ENCODE measurements at places on chromosomes 11 and 22.

DNA sequence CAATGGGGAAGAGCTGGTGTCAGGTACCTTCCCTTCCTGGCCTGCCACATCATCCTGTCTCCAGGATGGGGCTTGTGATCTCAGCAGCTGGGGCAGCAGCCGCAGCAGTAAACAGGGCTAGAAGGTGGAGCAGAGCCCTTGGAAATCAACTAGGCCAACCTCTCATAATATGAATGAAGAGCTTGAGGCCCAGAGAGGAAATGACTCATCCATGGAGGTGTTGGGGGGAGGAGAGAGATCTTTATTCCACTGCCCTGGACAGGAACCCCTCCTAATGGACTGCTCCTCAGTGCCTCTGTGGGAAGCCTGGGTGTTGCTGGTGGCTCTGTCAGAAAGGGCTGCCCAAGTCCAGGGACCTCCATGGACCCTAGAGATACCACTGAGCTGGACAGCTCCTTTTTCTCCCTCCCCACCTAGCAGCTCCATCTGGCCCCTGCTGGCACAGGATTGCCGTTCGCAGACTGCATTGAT is 111.8 kb downstream of the OSBP2 start:
- no peak for DNase-seq

GRCh38 chr11:8765294-8765693 is 82.7 kb downstream of the RPL27A start:
- DNase-seq = no peak

DNA sequence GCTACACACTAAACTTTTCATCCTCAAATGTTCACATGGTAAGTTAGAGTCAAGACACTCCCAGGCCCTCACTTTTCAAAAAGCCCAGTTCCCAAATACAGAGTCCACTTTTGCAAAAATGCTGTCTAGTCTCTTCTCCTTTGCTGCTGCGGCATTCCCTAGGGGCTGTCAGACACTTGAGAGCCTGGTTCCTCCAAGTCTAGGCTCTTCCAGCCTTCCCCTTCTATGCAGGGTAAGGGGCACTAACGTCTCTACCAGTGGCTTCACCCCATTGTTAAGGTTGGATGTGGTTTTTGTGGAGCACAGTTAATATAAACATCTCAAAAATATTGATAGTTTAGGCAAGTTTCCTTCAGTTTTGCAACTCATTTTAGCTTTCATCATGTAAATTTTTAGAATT is 181.5 kb downstream of the KIF18A start:
- DNase-seq = no peak

- DNase-seq = no peak
Measured at GRCh38 chr11:43498561-43498960, 139.8 kb downstream of the TTC17 start.

DNA sequence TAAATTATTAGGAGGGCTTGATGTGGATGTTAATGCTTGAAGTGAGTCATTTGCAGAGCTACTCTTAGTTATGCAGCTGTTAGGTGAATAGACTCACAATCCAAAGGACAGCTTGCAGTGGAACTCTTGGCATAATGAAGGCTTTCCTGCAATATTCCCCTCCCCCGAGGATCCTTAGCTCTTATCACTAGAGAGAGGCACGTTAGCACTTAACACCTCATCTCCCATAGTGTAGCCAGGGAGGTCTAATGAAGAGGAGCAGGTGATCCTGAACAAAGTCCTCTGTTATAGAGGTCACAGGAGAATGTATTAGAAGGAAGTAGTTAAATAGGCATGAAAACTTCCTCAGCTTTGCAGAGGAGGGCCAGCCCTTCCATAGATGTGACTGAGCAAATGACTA is 919.2 kb upstream of the FAT3 start:
- no peak for DNase-seq

- no peak for DNase-seq
Measured at GRCh38 chr11:23948851-23949250, 548.0 kb upstream of the LUZP2 start.

DNA sequence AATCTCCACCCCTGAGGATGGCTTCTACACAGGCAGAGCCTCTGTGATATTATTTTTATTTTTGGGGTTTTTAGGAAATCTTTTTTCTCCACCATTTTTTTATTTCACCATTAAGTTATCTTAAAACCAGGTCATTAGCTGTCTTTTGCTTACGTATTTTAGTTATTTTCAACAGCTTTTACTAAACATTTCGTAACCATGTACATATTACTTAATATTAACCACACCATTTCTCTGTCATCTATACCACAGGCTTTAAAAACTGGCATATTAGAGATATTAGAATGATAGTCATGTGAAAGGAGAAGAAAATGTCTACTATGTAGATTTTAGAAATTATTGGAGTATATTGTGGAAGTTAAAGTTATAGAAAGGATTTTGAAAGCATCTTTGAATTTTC is 37.4 kb downstream of the YAP1 start:
- DNase-seq = no peak

GRCh38 chr11:117671370-117671769 is 125.6 kb downstream of the DSCAML1 start:
- DNase-seq = no peak

- DNase-seq = no peak
Measured at GRCh38 chr11:114179234-114179941, 116.8 kb upstream of the NNMT start.

GRCh38 chr11:91258876-91259275 is 965.7 kb upstream of the FAT3 start:
- no peak for DNase-seq

Measured in renal pelvis (tissue), 12 donors.